ENCODE measurements at places on chromosomes 16 and 17. TPM values are rescaled to one million over a fixed set of nuclear protein-coding genes. Genes with fewer than 3 reads are reported as not detected.

DNA sequence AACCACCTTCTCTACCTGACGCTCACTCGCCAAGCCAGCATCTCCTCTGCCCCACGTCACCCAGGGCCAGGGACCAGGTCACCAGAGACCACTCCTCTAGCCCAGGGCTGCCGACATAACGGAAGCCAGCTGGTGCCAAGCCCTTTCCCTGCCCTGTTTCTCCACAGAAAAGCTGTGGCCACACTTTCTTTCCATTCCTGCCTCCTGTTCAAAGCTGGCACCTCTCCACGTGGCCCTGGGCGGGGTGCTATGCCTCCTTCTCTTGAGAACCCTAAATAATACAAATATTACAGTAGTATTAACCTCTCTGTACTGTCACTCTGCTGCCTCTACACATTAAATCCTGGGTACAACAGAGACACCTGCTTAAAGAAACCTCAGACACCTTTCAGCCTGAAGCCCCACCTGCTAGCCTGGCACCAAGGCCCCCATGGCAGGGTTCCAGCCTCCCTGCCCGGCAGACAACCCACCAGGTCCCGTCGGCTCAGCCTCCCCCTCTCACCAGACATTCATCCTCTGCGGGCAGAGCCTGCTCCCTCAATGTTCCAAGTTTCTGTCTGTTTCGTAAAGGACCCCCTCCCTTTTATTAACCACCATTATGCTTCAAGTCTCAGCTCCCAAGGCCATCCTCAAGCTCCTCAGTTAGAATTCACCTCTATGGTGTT lies 62.3 kb downstream of the TIMM22 start:
- no peak for DNase-seq
- H3K4me1 ChIP-seq: no peaks in the 10 kb centered on the region
- no peak overlapping the region for H3K4me3 ChIP-seq
- H3K27ac ChIP-seq: no peak overlapping the region
- peaks cover 12% of the 10 kb centered on the region for H3K36me3 ChIP-seq

DNA sequence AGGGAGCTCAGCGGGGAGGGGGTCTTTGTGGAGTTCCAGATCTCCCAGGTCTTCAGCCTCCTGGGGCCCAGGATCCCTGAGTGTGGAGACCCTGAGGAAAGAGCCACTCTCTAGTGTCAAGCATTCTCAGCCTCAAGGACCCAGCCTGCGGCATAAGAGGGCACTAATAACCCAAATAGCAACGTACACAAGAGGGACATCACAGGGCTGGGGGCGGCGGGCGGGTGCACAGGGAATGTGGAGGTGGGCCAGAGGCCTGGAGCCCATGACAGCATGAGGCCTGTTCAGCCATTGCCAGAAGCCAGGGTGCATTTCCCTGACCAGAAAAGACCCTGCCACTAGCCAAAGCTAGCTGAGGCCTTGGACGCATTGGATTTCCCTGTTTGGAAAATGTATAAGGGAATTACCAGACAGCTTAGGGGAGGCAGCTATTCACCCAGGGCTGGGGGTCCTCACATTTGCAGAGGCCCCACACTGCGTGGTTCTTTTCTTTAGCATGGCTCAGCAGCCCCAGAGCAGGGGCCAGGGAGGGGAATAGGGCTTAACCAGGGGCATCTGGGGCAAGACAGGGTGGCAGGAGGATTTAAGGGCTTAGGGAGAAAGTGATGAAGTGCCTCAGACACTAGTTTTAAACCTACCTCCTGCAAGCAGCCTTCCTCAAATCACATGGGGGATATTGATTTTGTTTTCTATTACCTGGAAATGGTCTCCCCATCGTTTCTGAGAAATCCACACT lies 13.5 kb upstream of the ALOX15B start:
- DNase-seq: no peak
- H3K27me3 ChIP-seq: peaks cover 5% of the 10 kb centered on the region
- no peaks in the 10 kb centered on the region for H3K36me3 ChIP-seq
- H3K4me3 ChIP-seq: no peak overlapping the region
- no peak overlapping the region for H3K27ac ChIP-seq
- no peaks in the 10 kb centered on the region for H3K4me1 ChIP-seq

PAQR4 gene
- 1.7 TPM for total RNA-seq

CACNG3 gene
- total RNA-seq: not detected
